ENCODE measurements at places on chromosomes 11 and 22.
A peak's percentile ranks its signal among the peaks of the same experiment; 100 is the strongest.

- no peak for DNase-seq
Measured at GRCh38 chr11:123674297-123674696, 19.9 kb upstream of the SCN3B start.

DNA sequence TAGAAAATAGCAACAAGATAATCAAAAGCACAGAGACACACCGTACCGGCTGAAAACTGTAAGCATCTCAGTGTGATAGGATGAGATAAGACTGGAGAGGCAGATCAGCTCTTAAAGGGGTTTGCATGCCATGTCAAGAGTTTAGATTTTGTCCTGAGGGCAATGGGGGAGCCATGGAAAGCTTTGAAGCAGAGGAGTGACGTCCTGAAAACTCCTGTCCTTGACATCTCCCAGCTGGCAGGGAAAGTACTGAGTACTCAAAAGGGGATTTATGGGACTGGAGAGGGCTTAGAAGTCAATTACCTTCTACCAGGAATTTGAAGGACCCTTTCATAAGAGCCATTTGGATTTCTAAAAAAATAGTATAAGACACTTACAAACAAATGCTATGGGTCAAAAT lies 420.5 kb upstream of the NARS2 start:
- DNase-seq, result no peak

GRCh38 chr11:11968511-11969280 lies 39.7 kb downstream of the DKK3 start:
- DNase-seq, result no peak

- no peak for DNase-seq
Measured at GRCh38 chr11:1573077-1573902, 1.2 kb upstream of the DUSP8 start.

DNA sequence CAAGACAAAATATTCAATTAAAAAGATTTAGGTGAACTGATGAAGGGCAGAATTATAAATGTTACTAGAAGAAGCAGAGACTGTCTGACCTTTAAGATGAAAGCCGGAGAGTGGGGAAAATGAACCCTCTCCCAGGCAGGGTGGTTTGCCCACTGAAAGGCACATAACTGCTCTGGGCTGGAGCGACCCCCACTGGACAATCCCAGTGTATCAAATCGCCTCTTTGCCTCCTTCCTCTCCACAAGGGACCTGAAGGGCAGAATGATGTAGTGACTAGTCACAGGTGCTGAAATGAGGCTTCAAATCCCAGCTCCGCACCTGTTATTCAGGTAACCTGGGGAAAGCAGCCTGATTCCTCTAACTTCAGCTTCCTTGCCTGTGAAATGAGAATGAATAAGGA lies 69.0 kb downstream of the EFCAB6 start:
- DNase-seq, result no peak

- DNase-seq, result no peak
Measured at GRCh38 chr11:66157182-66157864, 87.3 kb downstream of the PACS1 start.

GRCh38 chr11:129282634-129283033 lies 90.5 kb upstream of the ARHGAP32 start:
- DNase-seq, result no peak

- no peak for DNase-seq
Measured at GRCh38 chr11:57217053-57217452, 20.0 kb downstream of the APLNR start.

DNA sequence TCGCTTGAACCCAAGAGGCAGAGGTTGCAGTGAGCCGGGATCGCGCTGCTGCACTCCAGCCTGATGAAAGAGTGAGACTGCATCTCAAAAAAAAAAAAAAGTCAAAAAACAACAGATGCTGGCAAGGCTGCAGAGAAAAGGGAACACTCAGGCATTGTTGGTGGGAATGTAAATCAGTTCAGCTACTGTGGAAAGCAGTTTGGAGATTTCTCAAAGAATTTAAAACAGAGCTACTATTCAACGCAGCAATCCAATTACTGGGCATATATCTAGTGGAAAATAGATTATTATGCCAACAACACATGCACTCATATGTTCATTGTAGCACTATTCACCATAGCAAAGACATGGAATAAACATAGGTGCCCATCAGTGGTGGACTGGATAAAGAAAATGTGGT lies 89.7 kb downstream of the EFCAB6 start:
- DNase-seq, result no peak

GRCh38 chr11:125214601-125215565 lies 50.3 kb downstream of the PKNOX2 start:
- no peak for DNase-seq

DNA sequence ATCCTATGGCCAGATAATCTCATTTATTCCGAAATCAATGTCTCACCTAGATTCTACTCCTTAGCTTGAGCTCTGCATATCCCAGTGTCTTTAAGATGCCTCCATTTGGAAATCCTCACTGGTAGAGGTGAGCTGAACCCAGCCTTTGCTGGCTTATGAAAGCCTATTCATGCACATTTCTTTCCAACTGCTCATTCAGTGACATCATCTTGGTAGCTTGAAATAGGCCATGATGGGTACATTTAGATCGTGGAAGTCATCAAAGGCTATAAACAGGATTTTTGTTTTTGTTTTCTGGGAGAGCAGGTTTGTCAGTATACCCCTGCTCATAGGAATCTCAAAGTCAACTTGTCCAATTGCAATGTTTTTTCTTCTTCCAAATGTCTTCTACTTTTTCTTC lies 6.0 kb downstream of the NXPE1 start:
- DNase-seq, result no peak

DNA sequence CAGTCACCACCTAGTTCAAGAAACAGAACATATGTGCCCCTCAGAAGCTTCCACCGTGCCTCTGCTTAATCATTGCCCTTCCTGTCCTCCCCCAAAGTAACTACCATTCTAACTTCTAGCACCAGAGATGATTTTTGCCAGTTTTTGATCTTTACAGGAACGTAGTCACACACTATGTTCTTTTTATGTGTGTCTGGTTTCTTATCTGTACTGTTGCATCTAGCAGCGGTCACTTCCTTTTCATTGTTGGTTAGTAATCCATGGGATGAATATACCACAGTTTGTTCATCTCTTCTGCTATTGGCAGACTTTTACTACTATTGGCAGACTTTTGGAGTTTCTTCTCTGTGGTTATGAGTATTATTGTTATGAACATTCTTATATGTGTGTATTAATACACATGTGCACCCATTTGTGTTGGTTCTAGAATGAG lies 34.6 kb downstream of the SPECC1L start:
- no peak for DNase-seq

- no peak for DNase-seq
Measured at GRCh38 chr11:60978546-60979380, 7.3 kb downstream of the CD6 start.

- DNase-seq, result peak; percentile 26
Measured at GRCh38 chr22:40534379-40535188, 101.9 kb downstream of the MRTFA start.

DNA sequence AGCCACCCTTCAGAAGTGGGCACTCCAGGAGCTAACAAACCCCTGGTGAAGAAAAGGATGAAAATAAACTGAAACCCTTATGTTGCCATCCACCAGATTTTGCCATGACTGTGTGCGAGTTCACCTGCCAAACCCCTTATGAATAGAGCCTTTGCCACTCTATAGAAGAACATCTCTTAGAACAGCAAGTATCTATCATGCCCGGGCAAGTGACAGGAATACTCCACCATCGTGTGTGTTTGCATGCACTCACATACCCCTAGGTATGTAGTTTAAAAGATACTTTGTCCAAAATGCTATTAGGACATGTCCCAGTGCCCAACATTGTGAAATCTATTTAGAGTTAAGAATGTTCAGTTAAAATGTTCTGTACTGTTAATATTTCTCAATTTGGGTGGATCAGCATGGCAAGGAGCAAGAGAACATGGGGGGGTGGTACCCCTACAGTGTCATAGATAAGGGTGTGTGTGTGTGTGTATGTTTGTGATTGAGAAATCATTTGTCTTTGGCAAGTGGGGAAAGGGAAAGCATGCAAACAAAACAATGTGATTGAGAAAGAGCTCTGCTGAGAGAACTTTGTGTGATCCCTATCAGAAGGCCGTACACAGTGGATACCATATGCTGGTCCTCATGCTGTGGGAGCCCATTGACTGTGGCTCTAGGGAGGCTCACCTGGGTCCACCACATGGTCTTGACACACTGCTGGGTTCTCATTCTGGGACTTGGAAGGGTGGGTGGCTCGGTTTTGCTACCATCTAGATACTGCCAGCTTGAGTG lies 94.9 kb downstream of the ZBTB16 start:
- DNase-seq, result no peak

DNA sequence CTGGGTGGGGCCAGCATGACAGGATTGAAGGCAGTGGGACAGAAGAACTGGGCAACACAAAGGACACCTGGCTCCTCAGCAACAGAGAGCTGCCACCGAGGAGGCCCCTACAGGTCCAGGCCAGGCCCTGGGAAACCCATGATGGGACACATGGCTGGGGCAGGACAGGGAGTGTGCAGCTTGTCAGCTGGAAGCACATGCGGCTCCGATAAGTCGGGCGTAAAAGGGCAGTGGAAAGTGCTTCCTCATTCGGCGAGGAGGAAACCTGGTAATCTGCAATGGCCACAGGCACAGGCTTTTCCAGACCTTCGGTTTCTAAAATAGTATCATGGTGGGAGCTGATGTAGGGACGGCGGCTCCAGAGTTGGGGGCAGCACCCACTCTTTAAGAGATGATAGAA lies 16.5 kb downstream of the GNAZ start:
- DNase-seq, result no peak

- DNase-seq, result no peak
Measured at GRCh38 chr22:50012211-50013181, at the start of gene IL17REL. TSS of gene IL17REL (minus strand) at chr22:50012765. CDS start at chr22:50012646, 119 bp downstream.

DNA sequence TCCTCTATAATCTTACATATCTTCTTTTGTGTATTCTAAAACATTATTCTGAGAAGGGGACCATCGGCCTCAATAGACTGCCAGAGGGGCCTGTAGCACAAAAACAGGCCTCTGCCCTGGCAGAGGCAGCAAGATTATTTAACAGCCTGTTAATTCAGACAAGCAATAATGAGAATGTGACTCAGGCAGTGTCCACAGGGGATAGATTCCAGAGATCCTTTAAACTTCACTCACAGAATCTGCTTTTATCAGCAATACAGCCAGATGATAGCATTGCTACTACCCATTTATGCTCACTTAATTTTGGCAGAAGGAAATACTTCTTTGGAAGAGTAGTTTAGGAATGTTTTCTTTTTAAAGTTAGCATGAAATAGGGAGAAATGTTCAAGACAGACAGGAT lies 44.9 kb downstream of the AAMDC start:
- DNase-seq, result no peak

DNA sequence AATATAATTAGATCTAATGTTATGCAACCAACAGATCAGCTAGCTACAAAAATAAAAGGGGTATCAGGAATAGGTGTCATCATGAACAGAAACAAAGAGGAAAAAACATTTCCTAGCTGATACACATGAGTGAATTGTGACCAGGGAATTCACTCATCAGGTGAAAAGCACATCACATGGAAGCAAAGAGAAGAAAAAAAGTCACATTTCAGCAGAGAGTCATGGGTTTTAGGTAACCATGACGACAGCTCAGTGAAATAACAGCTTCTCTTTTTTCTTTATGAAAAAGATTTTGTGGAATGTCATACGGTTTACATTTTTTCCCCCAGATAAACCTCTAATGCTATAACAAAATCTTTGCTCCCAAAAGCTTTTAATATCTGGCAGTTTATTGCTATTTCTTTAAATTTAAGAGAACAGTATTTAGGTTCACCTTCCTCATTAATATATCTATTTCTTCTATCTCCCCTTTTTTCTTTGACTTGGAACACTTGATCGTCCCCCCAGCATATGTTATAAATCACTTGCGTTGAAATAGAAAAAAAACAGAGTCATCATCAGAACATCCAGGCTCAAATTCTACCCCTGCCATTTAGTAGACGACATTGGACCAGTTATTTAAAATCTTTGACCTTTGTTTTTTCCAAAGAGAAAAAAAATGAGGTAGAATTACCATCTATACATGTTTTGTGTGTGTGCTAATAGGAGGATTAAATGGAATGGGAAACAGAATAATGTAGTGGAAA lies 5.3 kb downstream of the TYR start:
- DNase-seq, result peak; percentile 2

- no peak for DNase-seq
Measured at GRCh38 chr11:36062796-36063365, 119.0 kb downstream of the LDLRAD3 start.

DNA sequence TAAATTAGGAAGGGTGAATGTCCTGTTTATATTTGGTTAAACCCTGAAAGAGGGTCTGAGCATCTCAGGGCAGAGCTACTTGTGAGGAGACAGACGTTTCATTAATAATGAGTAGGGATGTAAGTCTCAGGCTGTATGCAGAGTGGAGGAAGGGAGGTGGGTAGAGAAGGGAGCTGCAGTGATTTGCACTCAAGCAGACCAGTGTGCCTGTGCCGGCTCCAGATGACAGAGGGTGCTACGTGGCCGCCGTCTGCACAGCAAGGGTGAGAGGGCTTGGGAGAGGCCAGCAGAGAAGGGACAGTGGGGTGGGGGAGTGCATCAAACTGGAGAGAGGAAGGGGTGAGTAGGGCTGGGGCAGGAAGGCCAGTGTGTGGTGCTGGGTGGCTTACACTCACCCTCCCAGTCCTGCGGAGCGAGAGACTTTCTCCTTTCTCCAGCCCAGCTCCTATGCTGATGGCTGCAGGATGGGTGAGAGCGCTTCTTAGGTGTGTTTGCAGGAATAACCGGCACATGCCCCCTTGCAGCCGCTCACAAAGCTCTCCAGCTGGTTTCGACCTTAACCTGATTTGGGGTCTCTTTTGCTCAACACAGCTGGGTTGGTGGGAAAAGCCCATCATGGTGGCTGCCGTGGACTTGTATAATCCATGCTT lies 130.6 kb downstream of the ST3GAL4 start:
- DNase-seq, result no peak

GRCh38 chr11:65421794-65422632 lies 585 bp upstream of the NEAT1 start:
- DNase-seq, result no peak

DNA sequence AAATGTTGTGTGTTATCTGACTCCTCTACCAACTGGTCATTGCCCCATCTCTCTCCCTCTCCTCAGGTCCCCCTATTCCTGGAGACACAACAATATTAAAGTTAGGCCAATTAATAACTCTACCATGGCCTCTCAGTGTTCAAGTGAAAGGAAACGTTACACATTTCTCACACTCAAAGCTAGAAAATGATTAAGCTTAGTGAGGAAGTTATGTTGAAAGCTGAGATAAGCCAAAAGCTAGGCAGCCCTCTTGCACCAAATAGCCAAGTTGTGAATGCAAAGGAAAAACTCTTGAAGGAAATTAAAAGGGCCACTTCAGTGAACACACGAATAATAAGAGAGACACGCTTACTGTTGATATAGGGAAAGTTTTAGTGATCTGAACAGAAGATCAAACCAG lies 6.9 kb downstream of the DLG2 start:
- DNase-seq, result no peak

- DNase-seq, result no peak
Measured at GRCh38 chr11:126140926-126141280, 70.5 kb downstream of the RPUSD4 start.

DNA sequence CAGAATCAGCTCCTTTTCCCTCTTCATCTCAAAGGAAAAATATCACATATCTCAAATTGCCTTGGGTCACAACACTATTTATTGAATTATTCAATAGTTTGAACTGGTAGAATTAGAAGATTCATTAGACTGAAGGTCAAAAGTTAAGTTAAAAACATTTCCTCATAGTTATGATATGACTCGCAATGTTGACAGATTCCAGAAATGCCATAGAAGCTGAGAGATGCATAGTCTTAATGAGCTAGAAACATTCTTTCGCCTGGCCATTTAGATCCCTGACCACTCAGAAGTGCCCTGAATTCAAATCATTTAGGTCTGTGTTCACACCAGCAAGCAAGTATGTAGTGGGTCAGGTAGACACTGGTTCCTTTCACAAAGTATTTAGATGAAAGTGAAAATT lies 44.4 kb downstream of the FAT3 start:
- peak; percentile 58 for DNase-seq

GRCh38 chr11:73532310-73532709 lies 65.6 kb downstream of the FAM168A start:
- DNase-seq, result no peak
